Smooth muscle cell of trachea (primary cell): ENCODE measurements at places on chromosomes 6 and 20. TPM values are rescaled to one million over a fixed set of nuclear protein-coding genes. Genes with fewer than 3 reads are reported as not detected.

Gene TNNC2
- 1.0 and 2.2 TPM in 2 replicates for total RNA-seq

Gene EDN1
- 0.33 and 0.87 TPM in 2 replicates for total RNA-seq

Gene SMAP1
- 20.0 and 20.8 TPM in 2 replicates for total RNA-seq

Gene GSTA3
- total RNA-seq, result not detected in 2 replicates

Gene KIF25
- total RNA-seq, result not detected in 2 replicates

Gene TBPL1
- total RNA-seq, result 23.7 and 24.1 TPM in 2 replicates

Gene ZSCAN16
- total RNA-seq, result 2.0 and 2.3 TPM in 2 replicates
